ENCODE measurements at places on chromosomes 3 and 15. TPM values are rescaled to one million over a fixed set of nuclear protein-coding genes. Genes with fewer than 3 reads are reported as not detected.

Gene NANOGP8
- not detected for total RNA-seq

DNA sequence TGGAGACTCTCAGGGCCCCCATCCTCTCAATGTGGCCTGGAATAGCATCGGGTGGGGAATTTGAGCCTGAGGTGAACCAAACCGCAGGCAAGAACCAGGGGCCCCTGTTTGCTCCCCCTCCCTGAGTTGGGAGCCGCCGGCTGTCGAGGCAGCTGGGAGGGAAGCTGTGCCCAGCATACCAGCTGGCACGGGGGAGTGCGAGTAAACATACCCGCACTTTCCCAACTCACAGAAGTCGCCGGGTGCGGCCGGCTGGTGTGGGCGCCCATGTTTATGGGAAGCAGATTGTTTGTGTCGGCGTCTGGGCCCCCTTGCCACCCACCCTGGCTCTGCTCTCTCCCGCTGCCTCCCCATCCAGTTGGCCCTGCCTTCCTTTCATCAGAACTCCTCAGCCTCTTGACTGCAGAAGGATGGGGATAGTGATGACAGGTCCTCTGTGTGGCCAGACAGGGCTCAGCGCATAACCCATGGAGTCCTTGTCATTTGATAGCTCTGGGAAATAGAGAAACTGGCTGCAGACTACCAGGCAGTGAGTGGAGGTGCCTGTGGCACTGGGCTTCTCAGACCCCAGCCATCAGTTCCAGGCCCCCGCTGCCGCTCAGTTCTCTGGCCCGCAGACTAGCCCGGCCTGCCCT is 60.4 kb downstream of the CACNA2D2 start:
- no peaks in the 10 kb centered on the region for H3K36me3 ChIP-seq
- DNase-seq: no peak
- H3K4me1 ChIP-seq: no peaks in the 10 kb centered on the region
- H3K27ac ChIP-seq: no peak overlapping the region

GRCh38 chr3:46454209-46454595 is 10.5 kb downstream of the LTF start:
- no peaks in the 10 kb centered on the region for H3K36me3 ChIP-seq
- H3K4me1 ChIP-seq: no peaks in the 10 kb centered on the region
- no peak overlapping the region for H3K27ac ChIP-seq
- no peak for DNase-seq
- no peak overlapping the region for H3K4me3 ChIP-seq

- no peak overlapping the region for H3K4me3 ChIP-seq
- H3K27me3 ChIP-seq: no peaks in the 10 kb centered on the region
- DNase-seq: no peak
- no peaks in the 10 kb centered on the region for H3K36me3 ChIP-seq
Observed at GRCh38 chr3:144586382-144586781, 614.8 kb downstream of the DIPK2A start.

DNA sequence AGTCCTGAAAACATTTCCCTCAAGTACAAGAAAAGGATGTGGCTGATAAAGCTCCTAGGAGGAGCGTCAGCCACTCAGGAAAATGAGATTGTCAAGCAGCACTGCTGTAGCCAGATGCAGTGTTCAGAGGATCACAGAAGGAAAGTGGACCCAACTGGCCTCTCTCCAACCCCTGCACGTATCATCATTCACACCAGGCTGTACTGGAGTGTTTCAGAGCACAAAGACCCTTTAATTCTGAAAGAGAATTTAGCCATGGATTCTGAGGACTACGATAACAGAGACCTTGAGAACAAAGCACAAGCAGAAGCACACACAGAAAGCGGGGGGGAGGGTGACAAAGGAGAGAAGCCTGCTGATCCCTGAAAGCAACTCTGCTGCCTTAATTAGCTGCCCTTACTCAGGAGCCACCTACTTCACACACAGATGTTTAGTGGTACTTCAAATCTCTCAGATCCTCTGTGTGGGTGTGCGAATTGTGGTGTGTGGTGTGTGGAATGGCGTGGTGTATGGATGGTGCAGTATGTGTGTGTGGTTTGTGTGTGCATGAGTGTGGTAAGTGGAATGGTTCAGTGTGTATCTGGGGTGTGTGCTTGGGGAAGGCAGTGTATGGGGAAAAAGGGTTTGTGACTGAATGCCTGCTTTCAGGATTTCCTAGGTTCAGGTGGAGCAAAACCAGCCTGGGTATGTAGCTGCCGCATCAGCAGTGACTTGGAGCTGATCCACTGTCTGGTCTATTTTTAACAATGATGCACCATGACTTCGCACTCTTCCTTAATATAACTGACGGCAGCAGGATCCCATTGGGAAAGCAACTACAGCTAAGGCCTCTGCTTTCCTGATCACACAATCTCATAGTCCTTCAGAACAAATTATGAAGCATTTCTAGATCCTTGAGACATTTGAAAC is 192.5 kb downstream of the RSL24D1 start:
- H3K4me1 ChIP-seq: no peaks in the 10 kb centered on the region
- H3K36me3 ChIP-seq: no peaks in the 10 kb centered on the region
- no peaks in the 10 kb centered on the region for H3K27me3 ChIP-seq
- no peak overlapping the region for H3K4me3 ChIP-seq
- H3K27ac ChIP-seq: no peak overlapping the region

DNA sequence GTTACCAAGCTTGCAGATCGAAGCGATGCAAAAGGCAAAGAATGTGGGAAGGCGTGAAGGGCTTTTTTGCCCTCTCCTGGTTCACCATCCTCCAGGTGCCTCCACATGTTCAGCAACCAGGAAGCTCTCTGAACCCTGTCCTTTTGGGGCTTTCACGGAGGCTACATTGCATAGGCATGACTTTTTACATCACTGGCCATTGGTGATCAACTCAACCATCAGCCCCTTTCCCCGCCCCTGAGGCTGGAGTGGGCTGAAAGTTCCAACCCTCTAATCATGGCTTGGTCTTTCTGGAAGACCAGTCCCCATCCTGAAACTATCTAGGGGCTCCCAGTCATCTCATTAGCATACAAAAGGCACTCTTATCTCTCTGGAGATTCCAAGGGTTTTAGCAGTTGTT is 52.6 kb downstream of the UACA start:
- no peak for DNase-seq
- H3K4me1 ChIP-seq: no peaks in the 10 kb centered on the region
- H3K4me3 ChIP-seq: no peak overlapping the region
- H3K36me3 ChIP-seq: no peaks in the 10 kb centered on the region

GRCh38 chr3:149620291-149621020 is 37.4 kb downstream of the WWTR1 start:
- H3K27me3 ChIP-seq: no peaks in the 10 kb centered on the region
- no peak overlapping the region for H3K27ac ChIP-seq
- DNase-seq: no peak
- H3K4me3 ChIP-seq: no peak overlapping the region

Gene GABRR3
- not detected for total RNA-seq

Gene EPHA6
- not detected for total RNA-seq

Gene SYNPR
- total RNA-seq: not detected

GRCh38 chr3:171417137-171417536 is 43.1 kb downstream of the TNIK start:
- H3K4me3 ChIP-seq: no peak overlapping the region
- H3K27ac ChIP-seq: no peak overlapping the region
- no peaks in the 10 kb centered on the region for H3K27me3 ChIP-seq
- H3K36me3 ChIP-seq: peaks cover 8% of the 10 kb centered on the region
- no peak for DNase-seq
- peaks cover 13% of the 10 kb centered on the region for H3K4me1 ChIP-seq

DNA sequence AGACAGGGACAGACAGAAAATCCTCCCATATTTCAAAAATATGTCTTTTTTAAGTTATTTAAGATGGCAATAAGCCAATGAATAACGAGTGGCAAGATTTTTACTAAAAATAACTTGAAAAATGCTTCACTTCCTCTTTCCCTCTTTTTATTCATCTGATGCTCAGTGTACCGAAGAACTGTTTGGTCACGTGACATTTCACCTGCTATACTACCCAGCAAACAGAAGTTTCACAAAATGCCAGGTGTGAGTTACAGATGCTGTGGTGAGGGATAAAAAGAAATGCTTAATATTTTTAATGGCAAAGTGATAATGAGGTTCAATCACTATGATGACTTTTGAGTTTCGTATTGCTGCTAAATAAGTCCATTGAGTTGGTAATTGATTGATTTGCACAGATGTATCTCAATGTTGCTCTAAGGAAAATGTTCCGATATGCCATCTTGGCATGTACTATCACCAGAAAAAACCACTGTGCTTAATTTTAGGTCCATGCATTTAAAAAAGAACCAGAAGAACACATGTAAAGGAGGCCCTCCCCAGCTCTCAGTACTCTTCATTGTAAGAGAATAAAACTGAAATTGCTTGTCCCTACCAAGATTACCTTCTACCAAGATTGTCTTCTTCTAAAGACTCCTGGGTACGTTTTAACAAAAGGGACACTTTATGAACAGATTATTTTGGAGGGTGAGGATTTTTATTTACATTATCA is 26.0 kb upstream of the SEC62 start:
- H3K27me3 ChIP-seq: no peaks in the 10 kb centered on the region
- H3K27ac ChIP-seq: peak overlapping the region; percentile 99
- no peaks in the 10 kb centered on the region for H3K36me3 ChIP-seq
- peak overlapping the region; percentile 45 for H3K4me3 ChIP-seq
- DNase-seq: peak; percentile 87
- H3K4me1 ChIP-seq: peaks cover 43% of the 10 kb centered on the region

Gene RARRES1
- 0.16 TPM for total RNA-seq
